Esophagus mucosa (tissue), 1 donor: ENCODE measurements at places on chromosomes 2 and 18.

GRCh38 chr2:32702303-32703064 lies 74.6 kb downstream of the TTC27 start:
- ATAC-seq: no peak

DNA sequence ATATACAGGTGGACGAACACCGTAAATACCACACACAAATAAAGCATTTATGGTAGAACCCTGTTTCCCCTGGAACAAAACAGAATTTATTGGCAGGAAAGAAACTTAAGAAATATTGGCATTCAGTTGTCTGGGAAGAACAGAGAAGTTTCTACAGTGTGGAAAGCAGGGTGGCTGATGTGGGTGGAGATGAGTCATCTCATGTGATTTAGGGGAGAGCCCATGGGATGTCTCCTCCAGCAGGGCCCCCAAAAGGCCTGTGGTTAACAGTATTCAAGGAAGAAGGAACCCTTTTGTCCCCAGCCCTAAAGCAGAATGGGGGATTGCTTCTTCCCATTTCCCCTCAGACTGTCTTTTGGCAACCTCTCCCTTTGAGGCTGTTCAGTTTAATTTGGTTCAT lies 24.2 kb downstream of the SIX3 start:
- ATAC-seq: no peak

DNA sequence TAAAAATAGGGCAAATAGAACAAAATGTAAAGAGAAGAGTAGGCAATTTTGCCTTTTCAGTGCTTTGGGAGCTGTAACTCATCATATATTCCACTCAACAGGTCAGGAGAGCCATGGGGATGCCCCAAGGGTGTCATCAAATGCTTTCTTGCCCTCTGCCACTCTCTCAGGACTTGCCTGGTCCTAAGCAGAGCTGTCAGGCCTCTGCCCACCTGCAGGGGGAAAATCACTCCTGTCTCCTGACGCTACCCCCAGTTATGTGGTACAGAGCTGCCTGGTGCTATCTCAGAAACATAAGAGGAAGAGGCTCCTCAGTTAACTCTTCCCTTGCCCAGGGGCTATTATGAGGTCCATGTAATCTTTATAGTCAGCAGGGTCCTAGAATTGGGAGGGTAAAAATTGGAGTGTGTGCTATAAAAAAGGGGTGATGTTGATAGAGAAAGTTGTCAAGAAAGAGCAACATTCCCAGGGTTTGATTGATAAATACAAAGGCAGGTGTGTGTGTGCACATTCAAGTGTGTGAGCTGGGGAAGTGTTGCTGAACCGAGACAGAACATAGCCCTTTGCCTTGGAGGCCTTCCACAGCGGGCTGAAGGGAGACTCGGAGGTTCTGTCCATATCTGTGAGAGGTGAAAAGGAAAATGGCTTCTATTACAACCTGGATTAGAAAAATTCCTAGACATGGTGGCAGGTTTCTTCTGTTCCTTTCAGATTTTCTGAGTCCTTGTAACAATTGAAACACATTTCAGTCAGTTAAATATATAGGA lies 25.4 kb downstream of the PTPRM start:
- no peak for ATAC-seq

GRCh38 chr2:171811245-171811628 lies 82.8 kb downstream of the SLC25A12 start:
- peak; percentile 42 for ATAC-seq

- no peak for ATAC-seq
Observed at GRCh38 chr2:26876260-26876659, 28.3 kb downstream of the DPYSL5 start.

DNA sequence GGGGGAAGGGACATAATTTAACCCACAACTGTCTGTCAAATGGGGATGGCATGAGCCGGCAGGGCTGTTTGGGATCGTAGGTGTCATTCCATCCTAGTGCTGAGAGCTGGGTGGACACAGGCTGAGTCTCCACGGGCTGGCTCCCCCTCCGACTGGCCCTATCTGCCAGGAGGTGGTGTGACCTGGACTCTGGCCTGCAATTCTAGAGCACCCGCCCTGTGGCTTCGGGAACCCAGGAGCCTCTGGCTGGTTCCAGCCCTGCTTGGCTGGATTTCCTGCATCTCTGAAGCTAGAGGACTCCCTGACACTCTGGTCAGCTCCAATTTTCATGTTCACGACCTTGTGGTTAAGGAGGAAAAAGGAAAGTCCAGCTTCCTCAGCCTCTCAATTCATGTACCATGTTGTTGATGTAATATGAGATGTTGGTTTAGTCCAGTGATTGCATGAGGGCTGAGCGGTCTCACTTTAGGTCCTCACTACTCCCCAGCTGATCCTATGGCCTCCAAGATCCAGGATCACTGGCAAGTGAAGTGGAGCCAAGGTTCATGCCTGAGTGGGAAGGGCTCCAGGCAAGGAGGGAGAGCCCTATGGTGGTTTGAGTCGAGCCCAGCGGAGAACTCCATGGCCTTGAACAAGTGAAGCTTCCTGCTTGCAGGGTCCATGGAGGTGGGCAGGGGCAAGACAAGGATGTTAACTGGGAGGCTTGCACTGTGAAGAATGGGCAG lies 169.1 kb downstream of the NDUFA10 start:
- no peak for ATAC-seq

GRCh38 chr18:78596794-78597345 lies 382.7 kb upstream of the SALL3 start:
- peak; percentile 56 for ATAC-seq

DNA sequence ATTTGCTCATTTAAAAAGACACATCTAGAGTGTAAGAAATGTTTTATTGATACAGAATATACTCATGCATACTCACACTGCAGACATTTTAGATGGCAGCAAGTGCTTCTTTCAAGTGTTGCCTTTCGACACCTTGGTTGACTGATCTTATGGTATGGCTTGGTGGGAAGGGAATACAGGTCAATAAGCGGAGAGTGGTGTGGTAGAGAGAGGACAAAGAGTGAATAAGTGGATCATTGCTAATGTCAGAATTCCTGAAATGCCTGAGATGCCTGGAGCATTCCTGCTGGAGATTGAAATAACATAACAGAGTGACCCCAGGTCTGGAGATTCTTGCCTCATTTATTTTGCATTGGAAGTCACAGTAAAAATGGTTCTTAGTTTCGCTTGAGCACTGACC lies 76.7 kb downstream of the RND3 start:
- ATAC-seq: no peak

DNA sequence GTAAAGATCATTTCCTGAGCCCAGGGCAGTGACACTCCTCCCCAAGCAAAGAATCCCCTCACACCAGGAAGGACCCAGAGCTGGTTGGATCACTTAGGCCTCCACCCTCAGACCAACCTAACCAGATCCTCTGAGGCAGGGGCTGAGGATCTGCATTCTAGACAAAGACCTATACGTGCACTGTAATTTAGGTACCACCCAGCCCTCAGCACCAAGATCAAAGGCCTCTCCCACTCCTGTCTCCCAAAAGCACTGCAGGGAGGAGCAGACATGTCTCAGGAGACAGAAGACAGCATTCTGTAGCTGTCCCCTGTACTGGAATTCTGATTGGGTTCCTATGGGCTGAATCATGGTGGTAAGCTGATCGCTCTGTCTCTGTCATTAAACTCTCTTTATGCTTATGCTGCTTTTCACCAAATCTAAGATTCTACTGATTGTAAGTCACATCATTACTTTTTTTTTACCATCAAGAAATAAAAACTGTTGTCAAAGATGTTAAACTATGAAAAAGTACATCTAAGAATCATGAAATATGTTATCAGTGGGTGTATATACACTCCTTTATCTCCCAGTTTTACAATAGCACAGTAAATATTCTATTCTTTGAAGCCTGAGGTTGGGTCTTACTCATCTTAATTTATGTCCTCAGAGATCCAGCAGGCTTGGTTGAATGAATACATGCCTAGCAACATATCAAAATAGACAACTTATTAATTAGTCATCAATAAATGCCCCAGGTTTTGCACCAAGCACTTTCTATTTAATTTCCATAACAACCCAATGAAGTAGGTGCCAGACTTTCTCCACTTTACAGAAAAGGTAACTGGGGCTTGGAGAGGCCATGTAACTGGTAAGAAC lies 28.3 kb downstream of the MCFD2 start:
- no peak for ATAC-seq

DNA sequence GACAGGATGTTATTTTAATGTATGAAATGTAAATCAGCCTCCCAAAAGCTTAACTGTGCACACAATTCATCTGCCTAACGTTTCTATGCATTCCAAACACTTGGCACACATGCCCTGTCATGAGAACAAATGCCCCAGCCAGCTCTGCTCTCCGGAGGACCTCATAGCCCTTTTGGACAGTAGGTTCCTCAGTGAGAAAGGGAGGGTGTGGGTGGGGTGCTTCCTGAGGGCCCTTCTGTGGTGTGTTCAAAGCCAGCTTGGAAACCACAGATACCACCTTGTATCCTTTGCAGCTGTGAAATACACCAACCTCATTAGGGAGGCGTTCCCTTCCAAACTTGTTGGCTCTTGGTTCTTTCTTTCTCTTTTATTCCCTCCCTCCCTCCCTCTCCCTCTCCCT lies 102.2 kb upstream of the ASB18 start:
- no peak for ATAC-seq

- ATAC-seq: no peak
Observed at GRCh38 chr2:128817171-128817570, 498.5 kb upstream of the HS6ST1 start.

DNA sequence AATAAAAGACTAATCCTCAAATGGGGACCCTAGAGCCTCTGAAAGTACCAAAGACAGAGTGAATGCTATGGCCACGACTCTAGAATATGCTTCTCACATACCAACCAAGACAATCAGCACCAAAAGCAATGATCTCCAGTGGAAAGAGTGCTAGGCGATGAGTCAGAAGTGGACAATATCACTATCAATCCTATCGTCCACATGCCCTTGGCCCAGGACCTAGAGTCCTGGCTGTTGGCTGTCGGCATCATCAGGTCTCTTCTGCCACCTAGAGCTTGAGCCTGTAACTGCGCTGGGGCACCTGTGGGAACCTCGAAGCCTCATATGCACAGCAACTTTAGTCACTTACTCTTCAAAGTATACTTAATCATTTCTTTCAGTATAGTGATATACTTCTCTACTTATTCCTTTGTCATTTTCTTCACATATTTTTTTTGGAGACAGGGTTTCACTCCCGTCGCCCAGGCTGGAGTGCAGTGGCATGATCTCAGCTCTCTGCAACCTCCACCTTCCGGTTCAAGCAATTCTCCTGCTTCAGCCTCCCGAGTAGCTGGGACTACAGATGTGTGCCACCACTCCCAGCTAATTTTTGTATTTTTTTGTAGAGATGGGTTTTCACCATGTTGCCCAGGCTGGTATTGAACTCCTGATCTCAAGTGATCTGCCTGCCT lies 29.7 kb downstream of the NOL10 start:
- peak; percentile 75 for ATAC-seq

GRCh38 chr18:2148823-2149222 lies 422.5 kb downstream of the METTL4 start:
- ATAC-seq: no peak

- ATAC-seq: no peak
Observed at GRCh38 chr2:133248264-133248663, 320.0 kb downstream of the NCKAP5 start.

DNA sequence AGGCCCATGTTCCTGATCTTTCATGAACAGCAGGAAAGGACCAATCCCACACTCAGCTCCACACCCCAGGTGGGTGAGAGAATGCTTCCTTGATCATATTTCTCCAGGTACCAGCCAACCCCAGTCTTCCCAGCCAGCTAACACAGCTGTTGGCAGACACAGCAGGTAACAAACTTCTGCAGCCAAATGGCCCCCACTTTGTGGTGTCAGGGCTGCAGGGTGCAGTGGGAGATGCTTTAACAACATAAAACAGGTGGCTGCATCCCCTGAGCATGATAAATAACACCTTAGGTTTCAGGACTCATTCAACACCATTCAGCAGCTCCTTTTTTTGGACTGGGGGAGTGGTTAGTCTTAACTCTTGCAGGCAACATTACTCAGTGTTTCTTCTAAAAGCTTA lies 76.7 kb upstream of the ACAA2 start:
- no peak for ATAC-seq

- no peak for ATAC-seq
Observed at GRCh38 chr2:48934807-48935206, 179.3 kb upstream of the LHCGR start.

DNA sequence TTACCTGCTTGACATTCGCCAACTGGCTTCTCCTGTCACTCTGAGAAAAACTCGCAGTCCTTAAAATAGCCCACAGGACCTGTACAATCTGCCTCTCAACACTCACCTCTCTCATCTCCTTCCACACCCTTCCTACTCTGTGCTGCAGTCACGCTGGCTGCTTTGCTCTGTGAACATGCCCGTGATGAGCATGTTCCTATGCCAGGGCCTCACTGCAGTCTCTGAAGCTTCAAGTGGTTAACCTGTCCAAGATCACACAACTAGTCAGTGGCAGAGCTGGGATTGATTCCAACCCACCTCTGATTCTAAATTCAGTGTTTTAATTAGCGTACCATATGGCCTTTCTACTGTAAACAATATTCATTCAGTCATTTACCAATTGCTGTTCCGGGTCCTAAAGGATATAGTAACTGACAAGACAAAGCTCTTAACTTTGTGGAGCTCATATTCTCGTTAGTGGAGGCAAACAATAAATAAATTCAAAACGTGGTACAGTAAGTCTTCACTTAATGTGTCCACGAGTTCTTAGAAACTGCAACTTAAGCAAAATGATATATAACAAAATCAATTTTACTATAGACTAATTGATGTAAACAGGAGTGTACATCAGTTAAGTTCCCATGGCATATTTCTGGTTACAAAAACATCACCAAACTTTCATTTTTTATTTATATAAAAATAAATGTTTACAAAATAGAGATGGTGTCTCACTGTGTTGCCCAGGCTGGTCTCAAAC lies 38.9 kb upstream of the FBXO11 start:
- no peak for ATAC-seq

- no peak for ATAC-seq
Observed at GRCh38 chr2:160289126-160289525, 89.1 kb upstream of the ITGB6 start.

GRCh38 chr2:109255654-109256053 lies 126.6 kb downstream of the SH3RF3 start:
- ATAC-seq: no peak

- no peak for ATAC-seq
Observed at GRCh38 chr2:8571792-8572499, 109.9 kb upstream of the ID2 start.

GRCh38 chr2:225599856-225600255 lies 200.3 kb downstream of the NYAP2 start:
- no peak for ATAC-seq
